ENCODE measurements at places on chromosomes 3 and 15.

- no peak for DNase-seq
Measured at GRCh38 chr3:15633159-15633558, 31.6 kb downstream of the BTD start.

- peak; percentile 45 for DNase-seq
Measured at GRCh38 chr3:143628971-143629370, 219.3 kb downstream of the SLC9A9 start.

DNA sequence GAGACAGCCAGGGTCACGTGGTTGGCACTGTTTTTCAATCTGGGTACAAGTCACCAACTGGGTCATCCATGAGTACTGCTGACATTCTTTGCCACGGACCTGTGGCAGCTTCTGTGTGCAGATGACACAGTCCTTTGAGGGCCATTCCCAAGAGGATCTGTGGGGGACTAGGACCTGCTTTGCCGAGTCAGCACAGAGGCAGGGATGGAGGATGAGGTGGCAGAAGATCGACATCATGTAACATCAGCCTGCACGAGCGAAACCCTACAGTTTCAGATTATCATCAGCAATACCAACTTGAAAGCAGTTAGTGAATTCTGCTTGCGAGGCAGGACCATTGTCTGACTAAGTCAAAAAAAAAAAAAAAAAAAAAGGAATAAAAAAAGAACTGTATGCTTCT, 227.7 kb downstream of the FOXP1 start:
- DNase-seq = no peak

- peak; percentile 47 for DNase-seq
Measured at GRCh38 chr15:68158046-68158628, 47.0 kb downstream of the CALML4 start.

DNA sequence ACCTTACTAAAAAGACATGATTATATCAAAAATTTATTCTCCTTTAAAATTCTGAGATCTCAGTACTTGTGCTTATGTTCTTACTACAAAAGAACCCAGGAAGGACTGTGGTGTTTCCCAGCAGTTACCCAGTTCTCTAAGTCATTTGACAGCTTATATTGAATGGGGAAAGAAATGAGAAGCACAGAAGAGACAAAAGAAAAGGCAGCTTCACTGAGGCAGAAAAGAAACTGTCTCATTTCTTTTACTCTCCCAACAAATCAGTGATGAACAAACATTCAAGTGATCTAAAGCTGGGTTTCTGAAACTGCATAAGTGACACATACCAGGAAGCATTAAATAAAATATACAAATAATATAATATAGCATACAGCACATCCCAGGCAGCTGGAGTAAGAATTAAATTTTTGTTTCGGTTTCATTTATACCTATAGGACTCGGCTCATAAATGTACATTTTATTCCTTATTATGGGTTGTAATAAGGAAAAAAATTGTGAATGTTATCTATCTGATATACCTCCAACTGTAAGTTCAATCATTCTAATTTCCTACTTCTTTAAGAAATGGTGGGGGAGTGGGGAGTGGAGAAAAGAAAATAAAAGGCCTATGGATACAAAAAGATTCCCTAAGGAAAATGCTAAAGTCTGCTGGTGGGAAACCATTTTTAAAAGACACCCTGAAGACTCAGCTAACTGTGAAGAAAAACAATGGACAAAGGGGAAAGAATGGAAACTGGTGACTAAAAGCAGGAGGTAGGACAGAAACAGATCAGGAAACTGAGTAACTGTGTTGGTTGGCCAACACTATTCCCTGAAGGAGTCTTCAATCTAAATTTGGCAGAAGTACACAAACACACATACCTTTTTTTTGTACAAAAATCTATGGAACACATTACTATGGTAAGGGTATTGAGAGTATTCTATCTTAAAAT, 156.8 kb downstream of the TBC1D5 start:
- DNase-seq = no peak

DNA sequence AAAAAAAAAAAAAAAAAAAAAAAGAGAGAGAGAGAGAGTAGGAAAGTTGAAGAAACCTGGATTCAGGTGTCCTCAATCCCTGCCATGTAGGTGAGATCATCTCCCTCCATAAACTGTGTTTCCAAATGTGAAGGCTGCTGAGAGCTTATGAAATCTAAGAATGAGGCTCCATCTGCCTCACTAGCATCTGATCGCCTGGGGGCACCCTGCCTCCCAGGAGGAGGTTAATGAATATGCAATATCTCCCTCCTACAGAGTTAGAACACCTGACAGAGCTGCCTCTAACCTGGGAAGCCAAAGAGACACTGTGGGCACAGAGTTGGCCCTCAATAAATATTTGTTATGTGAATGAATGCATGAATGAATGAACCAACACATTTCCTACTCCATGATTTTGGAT, 23.8 kb upstream of the ZNF148 start:
- no peak for DNase-seq

DNA sequence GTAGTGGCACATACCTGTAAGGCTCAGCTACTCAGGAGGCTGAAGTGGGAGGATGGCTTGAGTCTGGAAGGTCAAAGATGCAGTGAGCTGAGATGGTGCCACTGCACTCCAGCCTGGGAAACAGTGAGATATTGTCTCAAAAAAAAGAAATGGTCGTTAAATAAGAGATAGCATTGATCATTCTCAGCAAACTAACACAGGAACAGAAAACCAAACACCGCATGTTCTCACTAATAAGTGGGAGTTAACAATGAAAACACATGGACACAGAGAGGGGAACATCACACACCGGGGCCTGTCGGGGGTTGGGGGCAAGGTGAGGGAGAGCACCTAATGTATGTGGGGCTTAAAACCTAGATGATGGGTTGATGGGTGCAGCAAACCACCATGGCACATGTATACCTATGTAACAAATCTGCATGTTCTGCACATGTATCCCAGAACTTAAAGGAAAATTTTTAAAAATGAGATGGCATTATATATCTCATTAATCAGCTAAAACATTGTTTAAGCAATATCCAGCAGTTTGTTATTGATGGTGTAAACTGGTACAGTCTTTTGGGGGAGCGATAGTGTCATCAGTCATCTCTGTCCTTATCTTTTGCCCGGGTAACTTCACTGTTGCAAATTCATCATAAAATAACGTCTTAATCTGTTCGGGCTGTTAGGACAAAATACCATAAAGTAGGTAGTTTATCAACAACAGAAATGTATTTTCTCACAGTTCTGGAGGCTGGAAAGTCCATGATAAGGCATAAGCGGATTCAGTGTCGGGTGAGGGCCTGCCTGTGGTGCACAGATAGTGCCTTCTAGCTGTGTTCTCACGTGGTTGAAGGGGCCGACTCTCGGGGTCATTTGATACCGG, 1.7 kb upstream of the MAN2A2 start:
- DNase-seq = no peak

DNA sequence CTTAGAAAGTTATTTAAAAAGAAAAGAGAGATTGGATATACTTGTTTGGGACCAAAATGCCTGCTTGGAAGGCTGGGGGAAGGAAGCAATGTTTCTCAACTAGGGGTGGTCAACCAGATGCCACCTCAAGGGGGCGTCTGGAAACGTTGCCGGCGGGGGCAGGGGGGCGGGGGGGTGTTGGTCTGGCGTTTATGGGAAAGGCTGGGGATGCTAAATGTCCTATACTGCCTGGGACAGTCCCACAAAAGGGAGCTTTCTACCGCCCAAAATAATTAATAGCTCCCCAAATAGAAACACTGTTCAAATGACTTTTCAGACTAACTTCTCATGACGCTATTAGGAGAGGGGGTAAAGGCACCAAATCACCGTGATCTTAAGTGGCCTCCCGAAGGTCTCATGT, 2.2 kb downstream of the POLG start:
- DNase-seq = peak; percentile 26

- no peak for DNase-seq
Measured at GRCh38 chr3:16704941-16705340, 99.7 kb upstream of the DAZL start.

DNA sequence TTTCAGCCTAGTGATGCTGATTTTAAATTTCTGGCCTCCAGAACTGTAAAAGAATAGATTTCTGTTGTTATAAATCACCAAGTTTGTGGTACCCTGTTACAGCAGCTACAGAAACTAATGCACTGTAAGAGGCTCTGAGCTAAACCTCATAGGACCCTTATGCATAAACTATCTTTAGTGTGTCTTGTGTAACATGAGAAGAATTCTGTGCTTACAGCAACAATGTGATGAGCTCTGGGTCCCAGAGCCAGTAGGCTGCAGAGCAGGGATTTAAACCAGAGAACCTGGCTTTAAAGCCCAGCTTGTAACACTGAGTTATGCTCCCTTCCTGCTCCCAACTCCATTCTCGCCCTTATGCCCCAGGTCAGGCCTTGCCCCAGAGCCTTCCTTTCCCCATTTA, 113.1 kb downstream of the THSD4 start:
- peak; percentile 59 for DNase-seq

DNA sequence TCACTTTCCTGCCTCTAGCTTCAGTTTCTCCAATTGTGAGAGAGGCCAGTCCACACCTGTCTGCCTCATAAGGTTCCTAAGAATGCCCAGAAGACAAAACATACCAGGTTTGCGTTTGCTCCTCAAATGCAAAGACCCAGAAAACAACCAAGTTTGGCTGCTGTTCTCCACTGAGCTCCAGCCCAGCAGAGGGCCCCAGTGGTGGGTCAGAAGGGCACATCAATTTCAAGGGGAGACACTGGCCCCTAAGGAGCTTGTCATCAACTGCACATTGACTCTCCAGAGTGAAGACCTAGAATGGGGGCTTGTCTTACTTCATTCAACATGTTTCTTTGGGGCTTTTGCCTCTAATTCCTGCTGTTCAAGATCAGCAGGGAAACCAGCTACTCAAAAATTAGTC, 127.9 kb upstream of the SLC6A11 start:
- no peak for DNase-seq

DNA sequence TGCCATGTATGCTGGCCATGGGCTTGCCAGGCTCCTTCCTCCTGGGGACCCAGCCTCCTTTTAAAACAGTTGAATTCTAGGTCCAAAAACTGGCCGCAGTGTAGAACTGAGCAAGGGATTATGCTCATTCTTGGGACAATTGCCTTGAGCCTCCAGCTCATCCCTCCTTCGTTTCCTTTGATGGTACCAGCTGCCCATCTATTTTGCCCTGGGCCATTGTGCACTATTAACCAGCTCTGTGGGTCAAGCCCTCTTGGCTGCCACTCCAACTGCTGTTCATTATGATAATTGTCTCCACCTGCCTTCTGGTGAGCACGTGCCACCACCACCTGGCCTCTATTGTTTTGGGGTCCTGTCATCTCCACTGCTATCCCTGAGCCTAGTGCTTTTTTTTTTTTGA, 75.8 kb upstream of the SYN2 start:
- no peak for DNase-seq

- no peak for DNase-seq
Measured at GRCh38 chr3:4052706-4053105, 250.5 kb upstream of the SETMAR start.

- peak; percentile 21 for DNase-seq
Measured at GRCh38 chr3:104132566-104133403, 1233.9 kb upstream of the ALCAM start.

DNA sequence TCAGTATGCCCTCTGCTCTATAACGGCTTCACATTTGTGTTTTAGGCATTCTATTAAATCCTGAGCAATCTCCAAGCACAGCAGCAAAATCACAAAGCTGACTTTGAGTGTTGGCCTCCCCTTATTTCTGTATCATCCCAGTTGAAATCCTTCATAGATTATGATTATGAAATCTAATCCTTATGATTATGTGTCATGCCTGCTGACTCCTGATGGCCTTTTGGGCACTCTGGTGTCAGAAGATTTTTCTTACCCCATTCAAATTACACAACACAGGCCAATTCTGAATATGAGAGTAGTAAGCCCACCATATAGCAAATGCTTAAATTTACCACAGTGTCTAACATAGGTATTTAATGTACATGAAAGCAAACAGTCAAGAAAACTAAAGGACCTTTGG, 34.3 kb downstream of the CDV3 start:
- DNase-seq = no peak

DNA sequence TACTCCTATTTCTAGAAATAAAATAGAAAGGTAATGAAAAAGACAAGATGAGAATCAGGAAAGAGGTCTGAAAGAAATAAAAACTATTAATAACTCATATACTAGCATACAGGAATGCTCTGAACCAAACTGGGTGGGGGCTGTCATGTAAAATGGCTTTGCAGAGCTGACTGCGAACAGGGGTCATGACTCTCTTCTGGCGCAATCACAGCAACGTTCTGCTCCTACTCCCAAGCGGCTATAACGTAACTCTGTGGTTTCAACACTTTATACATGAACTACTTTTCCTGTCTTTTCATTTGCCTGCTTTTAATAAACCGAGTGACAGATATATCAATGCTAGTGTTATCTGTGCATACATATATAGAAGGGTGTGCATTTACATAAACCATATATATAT, 116.7 kb downstream of the DLG1 start:
- peak; percentile 95 for DNase-seq

DNA sequence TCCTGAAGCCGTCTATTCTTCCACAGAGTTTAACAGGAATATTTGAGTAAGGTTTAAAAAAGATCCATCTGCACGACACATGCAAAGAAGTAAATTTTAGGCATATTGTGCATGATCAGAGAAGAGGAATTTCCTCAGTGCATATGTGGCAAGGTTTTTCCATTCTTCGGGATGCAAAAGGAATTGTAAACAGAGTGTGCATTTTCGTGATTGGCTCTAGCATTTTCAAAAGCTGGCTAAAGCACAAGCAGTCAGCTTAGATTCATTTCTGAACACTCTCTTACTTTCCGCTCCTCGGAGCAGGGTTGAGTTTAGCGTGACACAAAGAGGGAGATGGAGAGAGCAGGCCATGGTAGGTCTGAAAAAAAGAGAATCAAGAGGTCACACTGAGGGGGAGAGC, 128.2 kb downstream of the ADAMTS9 start:
- no peak for DNase-seq

GRCh38 chr3:98705694-98706093, 57.4 kb upstream of the ST3GAL6 start:
- DNase-seq = peak; percentile 34

DNA sequence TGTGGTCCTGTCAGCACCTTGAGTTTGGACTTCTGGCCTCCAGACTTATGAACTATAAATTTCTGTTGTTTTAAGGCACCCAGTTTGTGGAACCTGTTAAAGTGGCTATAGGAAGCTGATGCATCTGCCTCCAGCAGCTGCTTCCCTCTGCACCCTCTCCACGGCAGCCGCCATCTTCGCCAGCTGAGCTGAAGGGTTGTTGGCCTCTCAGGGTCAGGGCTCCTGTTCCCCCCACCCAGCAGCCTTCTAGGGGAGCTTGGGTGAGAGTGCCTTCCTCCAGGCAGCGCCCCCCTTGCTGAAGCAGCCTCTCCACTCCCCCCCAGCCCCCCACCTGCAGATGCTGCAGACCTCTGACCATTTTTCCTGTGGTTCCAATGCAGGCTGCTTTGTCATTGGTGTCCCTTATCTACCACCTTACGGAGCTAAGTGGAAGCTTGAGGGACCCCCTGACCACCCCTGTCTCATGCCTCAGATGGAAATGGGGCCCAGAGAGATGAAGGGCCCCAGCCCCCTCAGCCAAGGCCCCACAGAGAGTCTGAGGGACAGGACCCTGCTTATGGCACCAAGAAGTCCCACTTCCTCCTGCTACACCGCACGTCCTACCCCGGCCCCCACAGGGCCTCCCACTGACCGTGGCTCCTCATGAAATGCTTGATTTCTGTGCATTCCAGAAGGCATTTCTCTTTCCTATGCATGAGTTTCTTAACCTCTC, 61.4 kb upstream of the TLE3 start:
- no peak for DNase-seq

Measured in iris pigment epithelial cell (primary cell).